Activated naive CD4-positive, alpha-beta T cell treated with anti-CD3 and anti-CD28 coated beads for 36 hours (primary cell): ENCODE measurements at places on chromosomes 12 and 14.

DNA sequence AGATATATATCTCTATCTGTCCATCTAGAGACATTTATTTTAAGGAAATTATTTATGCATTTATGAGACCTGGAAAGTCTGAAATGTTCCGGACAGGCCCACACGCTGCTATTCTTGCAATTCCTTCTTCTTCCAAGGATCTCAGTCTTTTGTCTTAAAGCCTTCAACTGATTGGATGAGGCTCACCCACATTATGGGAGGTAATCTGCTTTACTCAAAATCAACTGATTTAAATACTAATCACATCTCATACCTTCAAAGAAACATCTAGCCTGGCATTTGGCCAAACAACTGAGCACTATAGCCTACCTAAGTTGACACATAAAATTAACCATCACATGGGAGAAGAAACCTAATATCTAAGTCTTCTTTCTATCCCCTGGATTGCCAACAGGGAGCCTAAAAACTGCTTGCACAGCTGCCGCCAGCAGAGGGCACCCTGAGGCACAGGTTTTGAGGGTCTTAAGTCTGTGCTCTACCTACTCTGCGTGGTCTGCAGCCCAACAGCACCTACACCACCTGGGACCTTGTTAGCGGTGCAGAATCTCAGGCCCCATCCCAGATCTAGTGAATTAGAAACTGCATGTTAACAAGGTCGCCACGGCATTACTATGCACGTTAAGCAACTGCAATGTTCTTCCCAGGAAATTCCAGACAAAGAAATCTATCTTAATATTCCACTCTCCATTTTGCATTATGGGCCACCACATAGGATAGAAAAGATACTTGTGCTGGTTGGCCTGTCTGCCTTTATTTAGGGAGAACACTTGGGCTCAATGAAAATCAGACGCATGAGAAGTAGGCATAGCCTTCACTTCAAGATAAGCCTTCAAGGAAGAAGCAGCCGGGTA, 249.7 kb downstream of the FOXG1 start:
- no peaks in the 10 kb centered on the region for H3K4me1 ChIP-seq
- no peaks in the 10 kb centered on the region for H3K36me3 ChIP-seq
- no peak overlapping the region for H3K4me3 ChIP-seq
- H3K27ac ChIP-seq, result no peak overlapping the region

- no peaks in the 10 kb centered on the region for H3K36me3 ChIP-seq
- DNase-seq, result no peak
- no peak overlapping the region for H3K4me3 ChIP-seq
- peaks cover 16% of the 10 kb centered on the region for H3K27me3 ChIP-seq
Measured at GRCh38 chr14:104966981-104967385, 11.2 kb downstream of the AHNAK2 start.

DNA sequence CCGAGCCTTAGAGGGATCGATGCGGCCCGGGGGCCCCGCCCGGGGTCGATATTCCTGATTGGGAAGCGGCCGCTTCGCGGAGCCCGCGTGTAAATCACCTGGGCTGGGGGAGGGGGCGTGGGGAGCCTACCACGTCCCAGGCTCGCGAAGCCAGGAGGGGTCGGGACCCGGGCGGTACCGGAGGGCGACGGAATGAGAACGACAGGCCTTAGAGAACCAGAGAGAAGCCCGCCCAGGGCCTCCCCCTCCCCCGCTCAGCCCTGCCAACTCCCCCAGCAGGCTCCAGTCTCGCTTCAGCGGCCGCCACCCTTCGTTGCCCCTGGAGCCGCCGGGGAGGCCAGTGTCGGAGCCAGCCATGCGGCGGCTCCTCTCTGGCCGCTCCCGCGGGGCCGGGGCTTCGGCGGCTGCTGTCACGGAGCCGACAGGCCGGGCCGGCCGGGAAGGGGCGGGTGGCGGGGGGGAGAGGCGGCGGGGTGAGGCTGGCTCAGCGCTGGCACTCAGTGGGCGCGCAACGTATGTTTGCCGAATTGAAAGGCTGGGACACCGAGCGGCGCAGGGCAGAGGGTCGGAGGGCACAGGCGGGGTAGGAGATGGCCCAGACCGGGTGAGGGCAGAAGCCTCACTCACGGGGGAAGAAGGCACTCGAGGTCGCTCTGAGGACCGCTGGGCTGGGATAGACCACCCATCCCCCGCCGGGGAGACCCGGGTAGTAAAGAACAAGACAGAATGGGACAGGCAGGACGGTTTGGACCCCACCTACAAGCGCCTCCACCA, 1.4 kb upstream of the DNAJC22 start:
- no peak for DNase-seq
- no peak overlapping the region for H3K27ac ChIP-seq
- peaks cover 42% of the 10 kb centered on the region for H3K4me1 ChIP-seq
- H3K36me3 ChIP-seq, result no peaks in the 10 kb centered on the region
- no peak overlapping the region for H3K4me3 ChIP-seq

GRCh38 chr12:25675808-25676207, 122.7 kb upstream of the LMNTD1 start:
- H3K27me3 ChIP-seq, result no peaks in the 10 kb centered on the region
- no peaks in the 10 kb centered on the region for H3K4me1 ChIP-seq
- H3K27ac ChIP-seq, result no peak overlapping the region
- H3K4me3 ChIP-seq, result no peak overlapping the region
- no peaks in the 10 kb centered on the region for H3K36me3 ChIP-seq
- no peak for DNase-seq

GRCh38 chr14:84421621-84422020, 1108.3 kb upstream of the FLRT2 start:
- no peak overlapping the region for H3K27ac ChIP-seq
- DNase-seq, result no peak
- H3K4me1 ChIP-seq, result no peaks in the 10 kb centered on the region
- no peaks in the 10 kb centered on the region for H3K36me3 ChIP-seq

GRCh38 chr12:107884769-107885694, 110.5 kb downstream of the ASCL4 start:
- no peak overlapping the region for H3K27ac ChIP-seq
- no peaks in the 10 kb centered on the region for H3K4me1 ChIP-seq
- H3K36me3 ChIP-seq, result no peaks in the 10 kb centered on the region
- peak; percentile 64 for DNase-seq
- no peak overlapping the region for H3K4me3 ChIP-seq
- peaks cover 16% of the 10 kb centered on the region for H3K27me3 ChIP-seq

- DNase-seq, result no peak
- H3K4me1 ChIP-seq, result no peaks in the 10 kb centered on the region
- no peaks in the 10 kb centered on the region for H3K27me3 ChIP-seq
- H3K27ac ChIP-seq, result no peak overlapping the region
- H3K4me3 ChIP-seq, result no peak overlapping the region
- peaks cover 2% of the 10 kb centered on the region for H3K36me3 ChIP-seq
Measured at GRCh38 chr14:31380106-31380505, 40.2 kb downstream of the HEATR5A start.

DNA sequence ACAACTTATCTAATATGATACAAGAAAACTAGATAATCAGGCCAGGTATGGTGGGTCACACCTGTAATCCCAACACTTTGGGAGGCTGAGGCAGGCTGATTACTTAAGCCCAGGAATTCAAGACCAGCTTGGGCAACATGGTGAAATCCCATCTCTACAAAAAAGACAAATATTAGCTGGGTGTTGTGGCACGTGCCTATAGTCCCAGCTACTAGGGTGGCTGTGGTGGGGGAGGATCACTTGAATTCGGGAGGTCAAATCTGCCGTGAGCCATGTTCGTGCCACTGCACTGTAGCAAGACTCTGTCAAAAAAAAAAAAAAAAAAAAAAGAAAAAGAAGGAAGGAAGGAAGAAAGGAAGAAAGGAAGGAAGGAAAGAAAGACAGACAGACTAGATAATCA, 27.0 kb downstream of the ZCRB1 start:
- no peak for DNase-seq
- no peaks in the 10 kb centered on the region for H3K36me3 ChIP-seq
- H3K4me1 ChIP-seq, result peaks cover 14% of the 10 kb centered on the region
- H3K4me3 ChIP-seq, result no peak overlapping the region
- no peak overlapping the region for H3K27ac ChIP-seq

GRCh38 chr14:54383835-54384234, 13.0 kb upstream of the CDKN3 start:
- peaks cover 11% of the 10 kb centered on the region for H3K27me3 ChIP-seq
- no peaks in the 10 kb centered on the region for H3K36me3 ChIP-seq
- no peaks in the 10 kb centered on the region for H3K4me1 ChIP-seq
- no peak for DNase-seq
- no peak overlapping the region for H3K4me3 ChIP-seq
- H3K27ac ChIP-seq, result no peak overlapping the region

- H3K4me3 ChIP-seq, result no peak overlapping the region
- H3K4me1 ChIP-seq, result no peaks in the 10 kb centered on the region
- H3K27me3 ChIP-seq, result no peaks in the 10 kb centered on the region
- no peak for DNase-seq
Measured at GRCh38 chr12:102009796-102010195, 52.0 kb downstream of the WASHC3 start.

DNA sequence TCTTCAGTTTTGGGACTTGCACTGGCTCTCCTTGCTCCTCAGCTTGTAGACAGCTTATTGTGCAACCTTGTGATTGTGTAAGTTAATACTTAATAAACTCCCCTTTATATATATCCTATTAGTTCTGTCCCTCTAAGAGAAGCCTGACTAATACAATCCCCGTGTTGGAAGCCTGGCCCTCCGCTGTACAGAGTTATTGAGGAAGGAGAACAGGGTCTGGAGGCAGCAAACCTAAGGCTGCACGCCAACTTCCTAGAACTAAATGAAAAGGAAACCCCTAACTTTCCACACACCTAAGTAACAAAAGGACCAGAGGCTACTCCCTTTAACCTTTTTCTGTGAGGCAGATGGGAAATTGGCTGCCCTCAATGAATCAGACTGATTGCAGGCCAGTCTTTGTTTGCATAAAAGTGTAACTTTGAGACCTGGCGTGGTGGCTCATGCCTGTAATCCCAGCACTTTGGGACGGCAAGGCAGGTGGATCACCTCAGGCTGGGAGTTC, 42.6 kb upstream of the LIMA1 start:
- H3K36me3 ChIP-seq, result no peaks in the 10 kb centered on the region
- H3K27me3 ChIP-seq, result no peaks in the 10 kb centered on the region
- no peaks in the 10 kb centered on the region for H3K4me1 ChIP-seq
- DNase-seq, result no peak
- no peak overlapping the region for H3K4me3 ChIP-seq

GRCh38 chr12:45774508-45775162, 45.1 kb downstream of the ARID2 start:
- H3K27me3 ChIP-seq, result no peaks in the 10 kb centered on the region
- peaks cover 5% of the 10 kb centered on the region for H3K36me3 ChIP-seq
- no peak overlapping the region for H3K4me3 ChIP-seq
- no peak overlapping the region for H3K27ac ChIP-seq
- DNase-seq, result no peak
- H3K4me1 ChIP-seq, result peaks cover 46% of the 10 kb centered on the region

DNA sequence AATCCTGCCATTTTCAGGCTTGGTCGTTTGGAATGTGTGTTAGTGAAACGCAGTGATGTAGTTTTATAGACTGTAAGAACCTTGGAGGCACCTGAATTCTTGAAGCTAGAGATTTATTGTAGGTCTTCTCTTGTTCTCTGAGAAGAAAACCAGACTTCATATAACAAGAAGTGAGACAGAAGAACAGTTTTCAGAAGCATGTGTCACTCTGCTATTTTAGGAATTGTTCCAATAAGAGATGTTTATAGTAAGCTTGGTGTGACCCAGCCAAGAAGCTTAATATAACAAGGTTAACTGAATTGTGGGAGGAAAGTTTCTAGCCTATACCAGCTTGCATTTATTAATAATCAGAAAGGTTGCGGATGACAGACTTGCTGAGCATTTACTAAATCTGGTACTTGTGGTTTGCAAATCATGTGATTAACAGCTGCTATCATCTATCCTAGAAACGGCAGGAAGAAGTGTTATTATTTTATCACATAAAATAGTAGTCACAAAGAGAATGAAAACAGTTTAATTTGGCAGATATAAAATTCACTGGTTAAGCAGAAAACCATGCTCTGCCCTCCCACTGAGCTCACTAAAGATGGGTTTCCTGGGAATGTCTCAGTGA, 49.2 kb upstream of the BCAT1 start:
- no peaks in the 10 kb centered on the region for H3K27me3 ChIP-seq
- H3K4me3 ChIP-seq, result no peak overlapping the region
- peaks cover 36% of the 10 kb centered on the region for H3K4me1 ChIP-seq
- DNase-seq, result peak; percentile 20
- peak overlapping the region; percentile 75 for H3K27ac ChIP-seq

GRCh38 chr12:93733358-93733757, 56.2 kb downstream of the CRADD start:
- H3K27ac ChIP-seq, result no peak overlapping the region
- peak; percentile 10 for DNase-seq
- H3K36me3 ChIP-seq, result peaks cover 1% of the 10 kb centered on the region
- H3K4me1 ChIP-seq, result peaks cover 9% of the 10 kb centered on the region

GRCh38 chr12:119868992-119869391, 8.1 kb downstream of the CIT start:
- H3K4me1 ChIP-seq, result no peaks in the 10 kb centered on the region
- no peak overlapping the region for H3K27ac ChIP-seq
- DNase-seq, result no peak
- H3K4me3 ChIP-seq, result no peak overlapping the region

- H3K4me1 ChIP-seq, result no peaks in the 10 kb centered on the region
- H3K27ac ChIP-seq, result no peak overlapping the region
- no peaks in the 10 kb centered on the region for H3K36me3 ChIP-seq
- H3K4me3 ChIP-seq, result no peak overlapping the region
Measured at GRCh38 chr14:93753647-93754046, 34.6 kb downstream of the PRIMA1 start.

- DNase-seq, result no peak
- no peak overlapping the region for H3K4me3 ChIP-seq
- H3K36me3 ChIP-seq, result peaks cover 56% of the 10 kb centered on the region
- peaks cover 88% of the 10 kb centered on the region for H3K4me1 ChIP-seq
Measured at GRCh38 chr12:46221255-46222128, 47.4 kb downstream of the SLC38A1 start.

DNA sequence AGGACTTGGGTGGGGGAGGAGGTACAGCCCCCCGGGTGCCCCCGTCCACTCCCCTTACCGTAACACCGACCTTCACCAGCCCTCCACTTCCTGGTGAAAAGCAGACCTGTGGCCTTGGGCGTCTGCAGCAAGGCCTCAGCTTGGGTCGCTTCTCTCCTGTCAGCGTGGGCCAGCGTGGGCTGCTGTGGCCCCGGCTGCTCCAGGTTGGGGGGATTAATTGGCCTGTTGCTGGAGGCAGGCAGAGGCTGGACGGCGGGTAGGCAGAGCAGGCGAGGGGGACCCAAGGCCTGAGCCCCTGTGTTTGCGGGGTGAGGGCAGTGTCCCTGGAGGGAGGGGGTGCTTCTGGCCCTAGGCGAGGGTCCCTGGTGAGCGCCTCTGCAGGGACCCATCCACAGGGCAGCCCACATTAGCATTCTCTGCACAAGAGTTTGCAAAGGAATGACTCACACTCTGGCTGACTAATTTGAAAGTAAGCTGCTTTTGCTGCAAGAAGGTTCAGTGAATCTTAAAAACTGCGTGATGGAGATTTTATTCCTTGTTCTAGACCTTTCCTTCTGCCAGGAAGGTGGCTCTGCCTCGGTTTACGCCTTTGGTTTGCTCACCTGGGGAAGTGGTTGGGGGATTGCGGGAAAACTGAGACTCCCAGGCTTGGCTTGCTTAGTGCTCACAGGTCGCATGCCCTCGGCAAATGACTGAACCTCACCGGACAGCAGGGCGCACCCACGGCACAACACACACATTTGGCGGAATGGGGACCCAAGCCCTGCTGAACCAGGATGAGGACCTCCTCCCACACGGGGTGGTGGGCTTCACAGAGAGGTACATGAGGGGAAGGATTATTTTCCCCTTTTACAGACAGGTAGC, 37.9 kb upstream of the DLK1 start:
- no peak overlapping the region for H3K27ac ChIP-seq
- peaks cover 2% of the 10 kb centered on the region for H3K27me3 ChIP-seq
- DNase-seq, result no peak
